ENCODE measurements at places on chromosomes 6 and 20.

GRCh38 chr6:138038142-138038870 lies 68.9 kb downstream of the PERP start:
- DNase-seq = no peak

- DNase-seq = no peak
Measured at GRCh38 chr6:143539734-143540133, 28.2 kb upstream of the FUCA2 start.

GRCh38 chr6:52139985-52140680 lies 46.0 kb upstream of the IL17A start:
- no peak for DNase-seq

GRCh38 chr20:14093652-14094051 lies 98.3 kb downstream of the MACROD2 start:
- DNase-seq = no peak

GRCh38 chr6:84466511-84466910 lies 239.1 kb upstream of the CEP162 start:
- DNase-seq = peak; percentile 56

GRCh38 chr20:8709627-8710026 lies 359.3 kb upstream of the PLCB4 start:
- no peak for DNase-seq

DNA sequence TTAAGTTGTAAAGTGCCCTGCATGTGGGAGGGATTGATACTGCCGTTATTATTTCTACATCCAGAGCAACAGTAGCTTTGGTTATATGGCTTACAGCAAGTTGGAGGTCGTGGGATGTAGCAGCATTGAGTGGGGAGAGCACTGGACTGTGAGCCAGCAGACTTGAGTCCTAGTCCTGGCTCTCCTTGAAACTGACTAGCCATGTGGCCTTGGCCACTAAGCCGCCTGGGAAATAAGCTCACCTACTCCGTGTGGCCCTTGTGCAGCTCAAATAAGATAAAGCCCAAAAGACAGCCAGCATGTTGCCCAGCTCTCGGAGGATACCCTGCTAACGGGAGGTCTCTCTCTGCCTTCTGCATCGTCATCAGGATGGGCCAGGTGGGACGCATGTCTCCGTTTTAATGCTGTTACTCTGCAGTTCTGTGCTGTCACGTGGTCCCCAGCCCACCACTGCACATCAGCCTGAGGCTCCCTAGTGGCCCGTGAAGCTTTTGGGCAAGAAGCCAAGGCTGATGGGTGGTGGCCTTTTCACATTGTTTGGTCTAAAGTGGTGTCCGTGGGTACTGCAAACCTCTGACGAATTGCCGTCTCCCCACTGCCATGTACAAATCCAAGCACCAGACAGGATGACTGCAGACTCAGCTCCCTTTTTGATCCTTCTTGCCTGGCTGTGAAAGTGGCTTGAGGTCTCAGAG lies 7.9 kb downstream of the EPB41L1 start:
- peak; percentile 6 for DNase-seq

GRCh38 chr6:131858765-131859415 lies 51.1 kb downstream of the ENPP1 start:
- DNase-seq = no peak

DNA sequence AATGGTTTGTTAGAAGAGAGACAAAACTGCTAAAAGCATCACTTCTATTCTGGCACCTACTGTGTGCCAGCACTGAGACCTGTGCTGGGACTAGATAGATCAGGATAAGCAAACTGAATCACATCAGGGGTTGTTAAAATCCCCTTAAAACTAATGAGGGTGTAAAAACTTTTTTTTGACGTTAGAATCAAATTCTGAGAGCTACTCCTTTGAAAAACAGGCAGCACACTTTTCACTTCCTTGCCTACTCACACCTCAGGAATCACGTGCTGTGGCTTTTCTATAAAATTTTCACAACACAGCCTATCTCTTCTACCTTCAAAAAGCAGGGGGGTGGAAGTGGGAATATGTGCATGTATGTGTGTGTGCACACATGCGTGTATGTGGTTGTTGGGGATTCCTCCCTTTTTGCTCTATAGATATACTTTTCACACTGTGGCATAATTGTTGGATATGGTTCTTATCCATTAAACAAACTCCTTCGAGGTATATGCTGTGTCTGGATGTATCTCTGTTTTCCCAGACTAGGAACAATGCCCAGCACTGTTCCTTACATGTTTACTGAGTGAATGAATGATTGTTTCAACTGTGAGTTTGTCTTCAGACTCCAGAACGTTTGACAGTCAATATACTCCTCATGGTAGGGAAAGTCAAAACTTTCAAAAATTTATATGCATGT lies 105.4 kb downstream of the FYN start:
- no peak for DNase-seq

GRCh38 chr20:53077373-53078205 lies 105.4 kb downstream of the TSHZ2 start:
- DNase-seq = no peak

- DNase-seq = no peak
Measured at GRCh38 chr6:75864446-75864845, 115.4 kb downstream of the MYO6 start.

- no peak for DNase-seq
Measured at GRCh38 chr6:31659649-31660380, 763 bp downstream of the C6orf47 start.

- peak; percentile 20 for DNase-seq
Measured at GRCh38 chr6:25026723-25027122, 91.0 kb upstream of the RIPOR2 start.

DNA sequence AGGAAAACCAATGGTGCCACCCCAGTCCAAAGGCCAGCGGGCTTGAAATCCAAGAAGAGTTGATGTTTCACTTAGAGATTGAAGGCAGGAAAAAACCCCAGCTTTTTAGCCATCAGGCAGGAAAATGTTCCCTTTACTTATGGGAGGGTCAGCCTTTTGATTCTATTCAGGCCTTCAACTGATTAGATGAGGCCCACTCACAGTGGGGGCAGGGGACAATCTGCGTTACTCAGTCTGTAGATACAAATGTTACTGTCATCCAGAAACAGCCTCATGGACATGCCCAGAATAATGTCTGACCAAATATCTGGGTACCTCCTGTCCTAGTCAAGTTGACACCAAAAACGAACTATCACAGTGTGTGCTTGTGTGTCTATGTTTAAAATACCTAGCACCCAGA lies 121.2 kb upstream of the KCNQ5 start:
- DNase-seq = no peak

DNA sequence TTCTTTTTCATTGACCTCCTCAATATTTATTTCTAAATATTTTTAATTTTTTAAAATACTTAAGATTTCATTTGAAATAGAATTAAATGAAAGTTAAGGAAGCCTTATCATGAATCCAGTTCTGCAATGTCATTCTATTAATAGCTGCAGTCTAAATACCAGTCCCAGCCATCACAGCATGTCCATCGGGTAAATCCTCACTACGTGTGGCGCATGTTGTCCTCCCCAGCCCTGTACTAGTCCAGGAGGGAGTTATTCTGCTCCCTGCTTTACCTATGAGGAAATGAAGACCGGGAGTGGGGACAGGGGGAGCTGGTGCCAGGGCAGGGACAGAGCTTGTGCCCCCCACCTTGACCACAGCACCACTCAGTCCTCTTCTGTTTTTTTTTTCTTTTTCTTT lies 125.1 kb upstream of the QKI start:
- no peak for DNase-seq

DNA sequence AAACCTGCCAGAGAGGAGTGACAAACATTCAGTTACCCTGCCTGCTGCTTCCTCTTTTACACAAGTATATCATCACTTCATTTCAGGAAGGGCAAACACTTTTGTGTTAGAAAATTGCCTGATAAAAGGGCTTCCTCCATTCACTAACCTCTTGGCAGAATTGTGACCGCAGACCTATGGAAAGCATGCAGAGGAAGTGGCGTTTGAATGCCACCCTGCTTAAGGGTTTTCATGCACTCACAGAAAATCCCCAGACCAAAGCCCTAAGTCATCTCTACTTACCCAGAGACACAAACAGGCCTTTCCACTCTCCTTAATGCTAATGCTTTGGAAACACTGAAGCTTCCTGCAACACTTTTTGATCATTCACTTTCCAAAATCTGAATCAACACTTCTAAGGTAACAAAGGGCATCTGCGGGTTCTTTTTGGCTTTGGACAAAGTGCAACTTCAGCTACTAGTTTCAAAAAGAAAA lies 22.1 kb upstream of the RALGAPA2 start:
- DNase-seq = peak; percentile 79

DNA sequence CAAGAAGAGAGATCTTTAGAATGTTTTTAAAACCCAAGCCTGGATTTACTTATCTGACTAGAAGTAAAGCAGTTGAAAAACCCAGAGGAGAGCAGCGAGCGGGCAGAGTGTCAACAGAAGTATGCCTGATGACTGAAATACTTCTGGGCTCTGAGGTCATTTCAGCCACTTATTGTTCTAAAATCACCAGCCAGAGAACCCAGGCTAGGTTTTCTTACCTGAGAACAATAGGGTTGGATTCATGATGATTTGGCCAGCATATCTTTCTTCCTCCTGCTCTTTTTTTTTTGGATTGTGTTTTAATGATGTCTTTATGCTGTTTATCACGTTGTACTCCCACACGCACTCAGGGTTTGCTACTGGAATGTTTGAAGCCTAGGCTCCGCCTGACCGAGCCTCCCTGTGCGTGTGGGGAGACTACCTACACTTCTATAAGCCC lies 63.0 kb upstream of the KIF25 start:
- no peak for DNase-seq

- no peak for DNase-seq
Measured at GRCh38 chr20:57632286-57632685, 12.1 kb upstream of the ZBP1 start.

GRCh38 chr6:157562997-157563396 lies 182.0 kb downstream of the ZDHHC14 start:
- no peak for DNase-seq

DNA sequence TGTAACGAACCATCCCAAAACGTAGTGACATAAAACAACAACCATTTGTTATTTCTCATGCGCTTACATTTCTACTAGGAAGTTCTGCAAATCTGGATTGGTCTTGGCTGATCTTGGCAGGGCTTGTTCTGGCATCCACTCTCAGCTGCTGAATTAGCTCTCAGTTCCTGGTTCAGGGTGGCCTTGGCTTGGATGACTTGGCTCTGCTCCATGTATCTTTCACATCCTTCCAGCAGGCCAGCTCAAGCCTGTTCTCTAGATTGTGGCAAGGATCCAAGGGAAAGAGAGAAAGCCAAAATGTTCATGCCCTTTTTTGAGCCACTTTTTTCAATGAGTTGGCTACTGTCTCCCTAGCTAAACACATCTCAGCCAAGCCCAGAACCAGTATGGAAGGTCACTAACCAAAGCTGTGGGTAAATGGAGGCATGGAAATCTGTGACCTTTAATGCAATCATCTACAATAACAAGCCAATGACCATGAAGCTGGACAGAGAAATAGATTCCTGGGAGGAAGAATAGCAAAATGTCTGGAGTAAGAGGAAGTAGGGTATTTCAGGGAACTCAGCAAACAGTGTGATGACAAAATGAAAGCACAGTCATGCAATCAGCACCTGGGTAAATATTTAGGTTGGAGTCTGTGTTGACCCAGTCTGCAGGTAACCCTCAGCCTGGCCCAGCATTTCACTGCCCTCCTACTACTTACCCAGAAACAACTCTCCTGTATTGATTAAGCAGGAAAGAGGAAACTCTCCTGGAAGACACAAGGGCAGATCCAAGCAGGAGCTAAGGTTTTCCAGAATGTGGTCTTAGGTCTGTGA lies 32.7 kb upstream of the SNAP25 start:
- no peak for DNase-seq

DNA sequence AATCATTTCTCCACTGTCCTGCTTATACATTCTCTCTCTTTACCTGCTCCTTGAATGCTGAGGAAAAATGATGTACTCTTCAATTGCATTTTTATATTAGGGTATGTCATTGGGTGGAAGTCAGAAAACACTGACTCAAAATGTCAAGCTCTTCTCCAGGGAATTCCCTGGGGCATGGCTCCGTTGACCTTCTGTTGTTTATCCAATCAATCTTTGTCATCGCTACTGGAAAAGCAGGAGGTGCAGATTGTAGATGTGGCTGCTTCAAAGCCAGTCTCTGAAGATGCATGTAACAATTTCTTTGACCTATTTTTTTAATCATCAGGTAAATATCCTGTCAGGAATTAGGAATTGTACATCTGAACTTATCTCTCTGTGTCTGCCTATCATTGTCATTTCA lies 63.9 kb upstream of the TENT5A start:
- no peak for DNase-seq

- DNase-seq = peak; percentile 20
Measured at GRCh38 chr6:154039231-154039842, at the start of gene OPRM1. Gene OPRM1 (plus strand): TSS chr6:154039240. CDS start chr6:154039545, 305 bp downstream.

GRCh38 chr6:36298027-36298426 lies 28.2 kb downstream of the PNPLA1 start:
- no peak for DNase-seq

- no peak for DNase-seq
Measured at GRCh38 chr6:35385457-35386202, 43.3 kb downstream of the PPARD start.

DNA sequence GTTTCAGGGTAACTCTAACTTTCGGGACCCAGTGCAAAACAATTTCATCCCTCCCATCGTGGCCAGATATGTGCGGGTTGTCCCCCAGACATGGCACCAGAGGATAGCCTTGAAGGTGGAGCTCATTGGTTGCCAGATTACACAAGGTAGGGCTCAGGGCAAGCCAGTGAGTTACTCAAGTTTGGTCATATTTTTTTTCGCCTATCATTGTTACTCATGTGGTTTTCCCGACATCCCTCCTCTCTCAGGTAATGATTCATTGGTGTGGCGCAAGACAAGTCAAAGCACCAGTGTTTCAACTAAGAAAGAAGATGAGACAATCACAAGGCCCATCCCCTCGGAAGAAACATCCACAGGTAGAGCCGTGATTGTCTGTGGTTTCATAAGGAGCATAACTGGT lies 58.2 kb downstream of the DCBLD1 start:
- DNase-seq = no peak

GRCh38 chr6:39906318-39906761 lies 27.9 kb downstream of the MOCS1 start:
- no peak for DNase-seq

DNA sequence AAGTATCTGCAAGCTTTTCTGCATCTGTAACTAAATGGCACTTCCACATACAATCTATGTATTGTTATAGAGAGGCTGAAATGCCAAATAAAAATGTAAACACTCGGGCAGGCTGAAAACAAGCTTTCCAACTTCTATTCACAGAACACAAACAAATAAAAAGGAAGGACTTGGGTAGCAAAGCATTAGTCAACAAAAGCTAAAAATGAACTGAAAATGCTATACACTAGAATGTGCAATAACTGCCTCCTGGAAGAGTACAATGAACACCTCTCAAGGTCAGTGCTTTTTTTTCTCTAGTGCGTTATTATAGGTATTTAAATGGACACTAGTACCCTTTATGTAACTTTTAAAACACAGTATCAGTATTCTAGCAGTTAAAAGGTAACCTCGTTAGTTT lies 31.4 kb downstream of the STK38 start:
- DNase-seq = no peak

Data from OCI-M1 (cell line).